Stimulated activated CD8-positive, alpha-beta memory T cell treated with anti-CD3 and anti-CD28 coated beads, Interleukin-4, amount 100 ng/mL, for 48 hours (primary cell): ENCODE measurements at places on chromosomes 1 and 21.

- no peak for DNase-seq
Measured at GRCh38 chr1:228778466-228778865, 43.2 kb downstream of the RHOU start.

GRCh38 chr1:56508523-56508983 is 70.8 kb downstream of the PLPP3 start:
- no peak for DNase-seq

DNA sequence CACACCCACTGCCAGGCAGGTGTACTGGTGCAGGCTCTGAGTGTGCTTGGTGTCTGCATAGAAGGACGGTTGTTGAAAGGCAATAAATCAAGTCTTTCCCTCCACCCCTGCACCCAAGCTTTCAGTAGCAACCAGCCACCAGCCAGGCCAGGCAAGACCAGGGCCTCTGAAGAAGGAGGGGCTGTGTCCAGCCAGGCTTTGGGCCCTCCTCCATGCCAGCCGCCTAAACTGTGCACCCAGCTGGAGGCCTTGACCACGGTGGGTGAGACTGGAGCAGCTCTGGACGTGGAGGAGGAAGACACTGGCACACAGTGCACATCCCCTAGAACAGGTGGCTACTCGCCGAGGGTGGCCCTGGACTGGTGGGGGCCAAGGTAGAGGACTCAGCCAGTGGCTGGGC is 4.9 kb downstream of the OLIG2 start:
- DNase-seq: no peak

DNA sequence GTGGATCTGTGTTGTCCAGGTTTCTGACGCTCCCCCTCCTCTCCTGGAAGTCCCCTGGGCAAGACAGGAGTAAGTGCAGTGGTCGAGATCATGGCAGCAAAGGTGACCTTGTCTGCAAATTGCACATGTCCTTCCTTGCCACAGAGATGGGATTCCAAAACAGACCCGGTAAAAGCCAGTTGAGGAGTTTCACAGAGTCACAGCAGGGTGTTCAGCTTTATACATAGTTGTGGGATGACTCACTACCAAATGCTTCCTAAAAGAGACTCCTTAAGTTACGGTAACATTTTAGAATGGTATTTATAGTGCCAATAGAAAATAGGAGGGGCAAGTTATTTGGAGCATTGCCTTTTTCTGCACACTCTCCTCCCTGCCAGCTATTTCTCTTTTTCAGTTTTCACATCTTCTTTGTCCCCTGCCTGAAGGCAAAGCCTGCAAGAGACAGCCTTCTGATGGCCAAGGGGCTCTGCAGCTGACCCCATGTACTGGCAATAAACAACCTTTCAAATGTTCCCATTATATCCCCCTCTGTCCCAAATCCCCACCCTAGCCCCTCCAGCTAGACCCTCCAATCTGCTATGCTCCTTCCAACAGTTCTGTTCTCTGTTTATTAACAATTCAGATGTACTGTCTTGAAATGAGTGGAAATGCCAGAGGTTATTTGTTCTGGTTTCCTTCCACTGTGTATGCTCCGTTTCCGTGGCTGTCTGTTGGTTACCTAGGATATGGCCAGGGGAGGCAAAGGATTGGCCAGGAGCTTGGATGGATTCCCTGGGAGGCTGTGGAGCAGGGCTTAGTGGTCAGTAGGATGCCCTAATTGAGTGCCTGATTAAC is 115.0 kb downstream of the TGFB2 start:
- DNase-seq: no peak

DNA sequence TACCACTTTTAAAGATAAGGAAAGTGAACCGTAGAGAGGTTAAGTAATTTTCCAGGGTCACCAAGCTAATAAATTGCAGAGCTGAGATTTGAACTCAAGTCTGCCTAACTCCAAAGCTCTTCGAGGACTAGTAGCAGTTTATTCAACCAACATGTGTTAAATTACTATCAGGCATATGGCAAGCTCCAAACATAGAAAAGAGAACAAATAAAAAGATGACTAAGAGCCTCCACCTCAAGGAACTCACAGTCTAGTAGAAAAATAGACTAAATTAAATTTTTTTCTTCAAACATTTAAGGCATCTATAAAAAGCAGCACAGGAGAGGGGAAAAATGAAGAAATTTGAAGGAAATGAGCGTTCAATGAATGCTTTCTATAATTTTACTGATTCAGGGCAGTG is 22.2 kb downstream of the SLC9C2 start:
- DNase-seq: no peak

- DNase-seq: no peak
Measured at GRCh38 chr1:201888282-201889089, at the start of gene SHISA4. Gene SHISA4 (plus strand): TSS chr1:201888898. CDS start chr1:201888995, 97 bp downstream.

DNA sequence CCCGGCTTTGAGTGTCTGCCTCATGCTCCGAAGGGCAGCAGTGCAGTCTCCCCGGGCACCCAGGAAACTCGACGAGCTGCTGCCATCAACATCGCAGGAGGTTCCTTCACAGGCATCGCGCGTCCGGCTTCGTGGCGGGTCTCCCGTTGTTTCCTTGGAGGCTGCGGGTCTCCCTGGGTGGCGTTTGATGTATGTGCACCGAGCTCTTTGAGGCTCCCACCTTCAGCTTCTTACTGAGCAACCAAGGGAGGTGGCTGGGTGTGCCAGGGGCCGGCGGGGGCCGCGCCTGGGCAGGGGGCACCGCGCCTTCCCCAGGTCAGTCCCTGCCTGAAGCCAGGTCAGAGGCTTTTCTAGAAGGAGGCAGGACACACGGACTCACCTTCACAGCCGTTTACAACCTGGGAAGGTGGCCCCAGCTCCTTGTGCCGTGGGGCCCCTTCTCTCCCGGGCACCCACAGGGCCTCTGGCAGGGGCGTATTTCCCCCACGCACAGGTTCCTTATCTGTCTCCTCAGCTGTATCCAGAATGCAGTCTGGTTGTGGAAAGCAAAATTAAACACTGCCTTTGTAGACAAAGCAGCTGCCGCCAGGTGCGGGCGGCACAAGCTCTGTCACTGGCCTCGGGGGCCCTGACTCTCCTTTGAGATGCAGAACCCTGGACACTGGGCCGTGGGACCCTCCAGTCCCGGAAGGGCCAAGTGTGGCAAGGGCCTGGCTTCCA is 21.7 kb upstream of the PEX10 start:
- DNase-seq: no peak

- no peak for DNase-seq
Measured at GRCh38 chr1:53317646-53318539, 10.0 kb downstream of the LRP8 start.

DNA sequence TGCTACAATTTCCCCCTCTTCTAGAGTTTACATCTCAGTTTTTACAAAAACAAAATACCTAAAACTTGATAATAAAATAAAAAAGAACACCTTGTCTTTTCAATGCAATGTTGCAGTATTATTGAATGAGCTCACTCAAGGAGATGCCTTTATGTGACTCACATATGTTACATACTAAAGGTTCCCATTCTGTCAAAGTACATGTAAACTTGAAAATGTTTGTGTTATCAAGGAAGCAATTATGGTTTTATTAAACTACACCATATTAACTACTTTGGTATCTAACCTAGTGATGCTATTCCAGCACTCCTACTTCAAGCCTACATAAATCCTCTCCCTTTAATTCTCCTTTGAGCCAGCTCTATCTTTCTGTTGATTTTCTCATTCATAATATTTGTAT is 658.3 kb downstream of the PTPRC start:
- no peak for DNase-seq

DNA sequence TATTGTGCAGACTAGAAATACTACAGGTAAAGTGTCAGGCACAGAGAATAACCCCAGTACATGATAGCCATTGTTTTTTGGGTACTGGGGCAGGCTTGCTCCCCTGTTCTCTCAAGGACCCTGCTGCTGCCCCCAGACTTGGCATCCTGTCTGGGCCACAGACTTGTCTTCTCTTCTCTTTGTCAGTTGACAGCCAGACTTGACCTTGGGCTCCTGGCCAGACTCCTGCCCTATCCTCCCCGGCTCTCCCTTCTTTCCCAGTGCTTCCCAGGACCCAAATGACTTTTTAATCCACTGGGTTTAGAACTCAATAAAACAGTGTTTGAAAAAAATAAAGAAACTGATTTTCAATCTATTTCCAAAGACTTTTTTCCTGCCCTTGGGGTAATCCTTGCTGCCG is 43.2 kb downstream of the ZSCAN20 start:
- DNase-seq: no peak

- DNase-seq: no peak
Measured at GRCh38 chr1:116340506-116341231, 32.4 kb upstream of the ATP1A1 start.

GRCh38 chr1:31416101-31416736 is 3.2 kb downstream of the SERINC2 start:
- no peak for DNase-seq

GRCh38 chr1:212608959-212609700 is 569 bp downstream of the ATF3 start:
- peak; percentile 62 for DNase-seq

DNA sequence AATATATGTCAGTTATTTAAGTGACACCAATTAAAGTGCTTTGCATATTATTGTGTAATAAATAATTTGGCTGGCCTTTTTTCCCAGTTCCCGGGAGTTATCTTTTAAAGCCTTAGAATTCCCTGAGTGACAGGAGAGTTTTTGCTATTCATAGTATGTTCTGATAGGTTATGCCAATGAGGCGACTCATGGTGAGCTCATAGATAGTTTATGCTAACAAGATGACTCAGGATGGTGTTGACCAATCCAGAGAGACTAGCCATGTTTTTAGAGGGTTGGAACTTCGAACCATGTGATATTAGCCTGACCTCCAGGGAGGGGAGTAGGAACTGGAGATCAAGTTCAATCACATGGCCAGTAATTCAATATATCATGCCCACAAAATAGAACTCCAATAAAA is 310.8 kb downstream of the USP25 start:
- DNase-seq: no peak

- DNase-seq: no peak
Measured at GRCh38 chr1:219801156-219801820, 127.1 kb downstream of the SLC30A10 start.

DNA sequence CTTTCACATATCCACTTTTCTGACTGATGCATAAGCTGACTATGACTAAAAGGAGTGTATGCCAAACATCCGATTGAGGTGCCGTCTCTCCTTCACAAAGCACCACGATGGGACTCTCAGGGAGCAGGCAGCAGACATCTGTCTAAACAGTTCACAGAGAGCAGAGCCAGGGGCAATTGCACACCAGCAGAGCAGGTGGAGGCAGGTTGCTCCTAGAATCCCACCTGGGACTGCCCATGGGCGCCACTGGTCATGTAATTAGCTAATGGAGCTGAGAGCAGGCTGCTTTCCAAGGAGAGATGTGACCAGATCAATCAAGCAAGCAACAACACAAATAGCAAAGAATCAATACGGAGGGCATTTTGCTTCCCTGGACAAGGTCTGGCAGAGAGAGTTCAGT is 30.5 kb upstream of the COA6 start:
- DNase-seq: no peak

DNA sequence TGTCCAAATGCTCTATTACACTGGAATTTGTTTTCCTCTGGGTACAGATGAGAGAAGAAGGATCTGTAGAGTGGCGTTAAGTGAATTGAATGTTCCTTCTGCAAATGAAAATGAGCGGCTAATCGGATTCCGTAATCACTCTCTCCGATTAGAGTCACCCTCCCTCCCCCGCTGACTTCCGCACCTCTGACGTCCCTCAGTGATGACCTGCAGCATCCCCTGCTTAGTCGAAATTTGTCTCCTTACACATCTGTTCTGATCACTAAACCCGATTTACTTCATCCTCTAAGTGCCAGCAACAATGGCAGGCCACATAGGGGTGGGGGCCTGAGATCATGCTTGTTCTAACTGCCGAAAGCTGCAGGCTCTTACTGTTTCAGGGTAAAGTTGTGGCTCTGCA is 378.7 kb downstream of the SEC16B start:
- DNase-seq: no peak

GRCh38 chr1:157849229-157849875 is 7.7 kb upstream of the CD5L start:
- DNase-seq: no peak

DNA sequence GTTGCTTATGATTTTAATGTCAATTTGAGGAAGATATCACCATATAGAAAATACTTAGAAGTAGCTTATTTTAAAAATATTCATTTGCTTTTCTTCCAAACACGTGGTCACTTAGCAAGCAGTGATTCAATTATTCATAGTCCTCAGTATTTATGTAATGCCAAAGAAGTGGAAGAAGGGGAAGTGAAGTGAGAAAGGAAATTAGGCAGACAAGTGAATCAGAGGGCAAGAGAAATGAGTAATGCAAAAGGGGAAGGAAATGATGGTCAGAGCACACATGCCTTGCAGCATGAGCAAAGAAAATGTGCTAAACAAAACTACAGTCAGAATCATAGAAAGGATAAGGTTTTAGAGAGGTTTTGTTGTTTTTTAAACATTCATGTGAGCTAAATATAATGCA is 31.8 kb downstream of the SDCCAG8 start:
- DNase-seq: no peak

GRCh38 chr1:62321446-62321845 is 2.2 kb upstream of the KANK4 start:
- DNase-seq: no peak

- no peak for DNase-seq
Measured at GRCh38 chr1:16351456-16351993, 755 bp downstream of the FBXO42 start.

GRCh38 chr1:31785947-31786290 is 21.8 kb upstream of the ADGRB2 start:
- no peak for DNase-seq

DNA sequence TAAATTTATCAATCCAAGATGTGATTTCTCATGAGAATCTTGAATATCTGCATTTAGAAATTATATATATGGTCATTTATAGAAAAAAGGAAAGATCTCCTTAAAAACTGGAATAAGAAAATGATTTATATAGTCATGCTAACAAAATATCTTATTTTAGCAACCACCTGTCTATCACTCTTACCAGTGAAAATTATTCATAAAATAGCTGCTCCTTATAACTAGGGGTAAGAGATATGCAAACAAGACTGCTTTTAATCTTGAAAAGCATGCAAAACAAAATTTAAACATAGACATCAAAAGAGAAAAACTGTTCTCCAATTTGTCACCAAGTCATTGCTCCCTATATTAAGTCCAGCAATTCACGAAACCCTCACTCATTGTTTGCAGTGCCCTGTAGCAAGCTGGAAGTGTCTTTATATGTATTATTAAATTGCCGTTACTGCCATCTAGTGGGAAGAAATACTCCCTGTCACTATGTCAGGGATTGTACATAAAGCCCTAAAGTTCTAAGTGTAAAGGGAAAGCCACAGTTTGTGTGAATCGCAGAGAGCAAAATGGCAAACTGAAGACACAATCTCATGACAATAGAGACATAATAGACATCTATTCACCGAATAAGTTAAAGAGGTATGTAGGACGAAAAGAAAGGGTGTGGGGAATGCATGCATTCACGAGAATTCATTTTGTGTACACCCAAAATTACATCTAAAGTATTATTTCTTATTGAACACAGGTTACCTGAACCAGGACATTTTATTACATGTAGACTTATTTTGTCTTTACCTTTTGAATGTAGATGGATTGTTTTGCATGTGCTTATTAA is 600.5 kb downstream of the USP25 start:
- no peak for DNase-seq

GRCh38 chr1:47325528-47325927 is 8.1 kb upstream of the CMPK1 start:
- DNase-seq: no peak

- no peak for DNase-seq
Measured at GRCh38 chr1:199751962-199752687, 275.4 kb upstream of the NR5A2 start.
